ENCODE measurements at places on chromosomes 11 and 22.
A peak's percentile ranks its signal among the peaks of the same experiment; 100 is the strongest.

DNA sequence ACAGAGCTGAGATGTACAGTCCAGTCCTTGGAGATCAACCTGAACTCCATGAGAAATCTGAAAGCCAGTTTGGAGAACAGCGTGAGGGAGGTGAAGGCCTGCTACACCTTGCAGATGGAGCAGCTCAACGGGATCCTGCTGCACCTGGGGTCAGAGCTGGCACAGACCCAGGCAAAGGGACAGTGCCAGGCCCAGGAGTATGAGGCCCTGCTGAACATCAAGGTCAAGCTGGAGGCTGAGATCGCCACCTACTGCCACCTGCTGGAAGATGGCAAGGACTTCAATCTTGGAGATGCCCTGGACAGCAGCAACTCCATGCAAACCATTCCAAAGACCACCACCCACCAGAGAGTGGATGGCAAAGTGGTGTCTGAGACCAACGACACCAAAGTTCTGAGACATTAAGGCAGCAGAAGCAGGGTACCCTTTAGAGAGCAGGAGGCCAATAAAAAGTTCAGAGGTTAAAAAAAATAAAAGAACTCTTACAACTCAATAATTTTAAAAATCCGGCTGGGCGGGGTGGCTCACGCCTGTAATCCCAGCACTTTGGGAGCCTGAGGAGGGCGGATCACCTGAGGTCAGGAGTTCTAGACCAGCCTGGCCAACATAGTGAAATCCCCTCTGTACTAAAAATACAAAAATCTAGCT is 69.9 kb upstream of the RTL6 start:
- peak; percentile 39 for DNase-seq

GRCh38 chr11:11987503-11988022 is 20.9 kb downstream of the DKK3 start:
- DNase-seq, result no peak

- DNase-seq, result no peak
Observed at GRCh38 chr11:131301306-131301705, 69.1 kb upstream of the NTM start.

DNA sequence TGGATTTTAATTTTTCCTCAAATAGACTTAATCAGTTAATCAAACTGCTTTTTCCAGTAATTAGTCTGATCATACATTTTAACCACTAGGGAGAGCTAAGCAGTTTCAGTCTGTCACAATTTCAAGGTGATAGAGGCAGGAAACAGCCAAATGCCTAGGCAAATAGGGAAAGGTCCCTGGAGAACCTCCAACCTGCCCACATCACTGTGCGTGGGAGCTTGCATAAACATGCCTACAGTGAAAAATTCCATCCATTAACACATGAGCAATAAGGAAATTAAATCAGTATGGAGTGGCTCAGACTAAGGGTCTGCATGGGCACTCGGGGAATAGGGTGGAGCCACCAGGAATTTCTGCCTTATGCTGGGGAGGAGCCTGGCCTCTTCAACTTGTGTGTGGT is 74.6 kb downstream of the AASDHPPT start:
- DNase-seq, result no peak

DNA sequence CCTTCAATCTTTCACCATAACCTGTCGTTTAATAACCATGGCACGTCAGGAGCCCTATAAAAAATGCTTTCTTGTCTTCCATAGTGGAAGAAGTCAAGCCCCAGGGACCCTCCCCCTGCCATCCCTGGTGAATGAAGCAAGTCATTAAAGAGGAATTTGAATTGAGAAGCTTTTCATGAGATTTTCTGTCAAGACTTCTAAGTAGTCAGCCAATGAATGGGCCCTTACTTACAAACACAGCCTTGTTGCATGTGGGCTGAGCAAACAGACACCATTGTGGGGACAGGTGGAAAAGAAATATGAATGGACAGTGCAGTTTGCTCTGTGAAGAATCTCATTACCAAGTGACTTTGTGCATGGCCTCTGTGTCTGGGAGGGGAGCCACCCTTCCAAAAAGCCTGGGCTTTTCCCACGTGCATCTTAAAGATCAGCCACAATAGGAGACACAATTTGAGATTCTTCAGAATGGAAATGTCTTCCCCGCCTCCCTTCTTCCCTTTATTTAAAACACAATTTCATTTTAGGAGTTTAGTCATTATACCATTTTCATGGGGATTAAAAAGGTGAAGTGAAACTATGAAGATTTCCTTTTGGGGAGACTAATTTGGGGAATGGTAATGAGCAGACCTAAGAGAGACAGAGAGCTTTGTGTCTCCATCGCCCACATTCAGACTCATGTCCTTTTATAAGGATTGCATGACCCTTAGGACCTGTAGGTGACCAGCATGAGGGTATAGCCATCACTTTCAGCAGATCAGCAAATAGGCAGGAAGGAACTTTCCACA is 152.0 kb downstream of the LRRC4C start:
- DNase-seq, result no peak

DNA sequence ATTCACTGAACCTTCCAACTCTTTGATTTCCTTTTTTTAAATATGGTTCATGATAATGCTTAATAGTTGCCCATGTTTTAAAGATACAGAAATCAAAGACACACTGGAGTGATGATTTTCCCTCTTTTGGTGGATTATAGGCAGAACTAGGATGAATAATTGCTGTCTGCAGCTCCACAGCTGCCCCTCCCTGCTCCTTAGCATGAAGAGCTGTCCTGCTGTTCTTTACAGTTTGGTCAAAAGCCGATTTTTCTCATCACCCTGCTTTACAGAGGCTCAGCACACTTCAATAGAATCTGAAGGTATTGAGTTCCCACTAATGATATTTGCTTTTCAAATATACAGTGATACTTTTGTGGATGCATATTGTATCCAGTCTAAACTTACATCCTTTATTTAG is 202.6 kb downstream of the AASDHPPT start:
- DNase-seq, result no peak

DNA sequence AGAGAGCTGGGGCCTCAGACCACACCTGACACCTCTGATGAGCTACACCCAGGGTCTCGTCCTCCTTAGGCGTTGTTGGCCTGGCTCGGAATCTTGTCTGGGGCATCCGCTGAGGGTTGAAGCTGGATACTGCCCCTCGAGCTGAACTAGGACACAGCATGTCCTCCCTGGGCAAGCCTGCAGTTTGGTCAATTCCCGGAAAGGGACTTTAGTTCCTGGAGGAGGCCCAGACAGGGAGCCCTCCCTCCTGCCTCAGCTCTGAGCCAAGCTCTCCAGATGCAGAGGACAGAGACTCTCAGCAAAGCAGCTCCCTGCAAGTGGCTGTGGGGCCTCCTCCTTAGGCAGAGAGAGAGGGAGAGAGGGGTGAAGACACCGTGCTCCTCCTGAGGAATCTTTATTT is 4.9 kb downstream of the APOL3 start:
- DNase-seq, result no peak

DNA sequence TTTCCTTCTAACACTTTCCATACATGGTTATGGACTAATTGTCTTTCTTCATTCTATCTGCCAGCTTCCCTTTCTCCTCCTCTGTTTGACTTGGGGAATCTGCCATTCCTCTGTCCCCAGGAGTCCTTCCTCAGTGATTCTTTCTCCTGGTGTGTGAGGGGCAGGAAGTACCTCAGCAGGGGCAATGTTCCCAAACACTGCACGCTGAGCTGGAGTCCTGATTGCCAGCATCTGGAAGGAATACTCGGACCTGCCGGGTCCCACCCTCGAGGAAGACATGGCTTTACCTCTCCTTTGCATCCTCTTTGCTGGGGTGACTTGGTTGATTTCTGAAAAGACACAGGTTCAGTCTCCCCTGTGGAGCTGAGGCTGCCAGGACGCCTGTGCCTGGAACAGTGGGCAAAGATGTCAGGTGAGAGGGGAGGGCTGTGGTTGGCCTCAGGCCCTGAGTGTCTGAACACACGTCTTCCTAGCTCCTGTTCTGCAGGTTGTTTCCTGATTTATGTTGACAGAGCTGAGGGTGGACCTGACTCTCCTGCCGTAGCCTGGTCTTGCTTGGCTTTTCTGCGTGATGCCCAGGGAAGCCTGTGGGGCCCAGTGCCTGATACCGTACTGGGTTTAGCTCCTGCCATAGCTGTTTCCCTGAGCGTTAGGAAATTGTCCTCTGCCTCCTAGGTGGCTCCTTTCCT is 4.3 kb downstream of the COX8A start:
- DNase-seq, result no peak

GRCh38 chr11:12266132-12266531 is 111.2 kb upstream of the PARVA start:
- no peak for DNase-seq

GRCh38 chr11:24145411-24145810 is 351.4 kb upstream of the LUZP2 start:
- no peak for DNase-seq

- DNase-seq, result no peak
Observed at GRCh38 chr11:128375961-128376360, 211.4 kb downstream of the ETS1 start.

GRCh38 chr11:11478687-11479086 is 125.6 kb upstream of the CSNK2A3 start:
- DNase-seq, result no peak

DNA sequence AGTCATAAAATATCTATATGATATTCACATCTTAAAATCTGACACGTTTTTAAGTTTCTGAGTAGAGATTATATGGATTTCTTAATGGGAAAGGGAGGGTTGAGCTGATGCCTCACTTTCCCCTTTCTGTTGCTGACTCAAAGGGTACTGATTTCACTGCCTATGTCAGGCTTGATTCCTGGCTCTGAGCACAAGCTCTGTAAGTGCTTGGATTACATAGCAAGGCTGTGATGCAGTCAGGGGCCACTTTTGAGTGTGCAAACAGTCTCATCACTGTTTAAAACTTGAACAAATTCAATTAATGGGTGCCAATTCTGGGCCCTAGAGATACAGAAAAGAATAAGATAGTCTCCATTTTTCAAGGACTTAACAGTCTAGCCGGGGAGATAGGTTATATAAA is 14.4 kb downstream of the ATXN10 start:
- DNase-seq, result no peak

DNA sequence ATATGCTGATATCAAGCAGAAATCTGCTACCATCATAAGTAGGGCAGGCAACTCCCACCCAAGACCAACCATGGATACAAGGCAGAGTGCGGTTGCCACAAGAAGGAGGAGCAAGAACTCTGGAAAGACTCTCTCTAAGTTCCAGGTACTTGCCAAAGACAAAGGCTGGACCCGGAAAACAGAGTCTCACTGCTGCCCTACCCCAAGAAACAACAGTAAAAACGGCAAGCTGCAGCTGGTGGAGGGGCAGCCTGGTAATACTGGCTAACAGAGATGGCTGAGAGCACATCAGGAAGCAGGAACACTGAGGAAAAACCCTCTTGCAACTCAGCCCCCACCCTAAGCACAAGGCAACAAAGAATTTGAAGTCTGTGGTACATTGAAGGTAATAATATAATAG is 27.7 kb upstream of the NXPE2 start:
- no peak for DNase-seq

DNA sequence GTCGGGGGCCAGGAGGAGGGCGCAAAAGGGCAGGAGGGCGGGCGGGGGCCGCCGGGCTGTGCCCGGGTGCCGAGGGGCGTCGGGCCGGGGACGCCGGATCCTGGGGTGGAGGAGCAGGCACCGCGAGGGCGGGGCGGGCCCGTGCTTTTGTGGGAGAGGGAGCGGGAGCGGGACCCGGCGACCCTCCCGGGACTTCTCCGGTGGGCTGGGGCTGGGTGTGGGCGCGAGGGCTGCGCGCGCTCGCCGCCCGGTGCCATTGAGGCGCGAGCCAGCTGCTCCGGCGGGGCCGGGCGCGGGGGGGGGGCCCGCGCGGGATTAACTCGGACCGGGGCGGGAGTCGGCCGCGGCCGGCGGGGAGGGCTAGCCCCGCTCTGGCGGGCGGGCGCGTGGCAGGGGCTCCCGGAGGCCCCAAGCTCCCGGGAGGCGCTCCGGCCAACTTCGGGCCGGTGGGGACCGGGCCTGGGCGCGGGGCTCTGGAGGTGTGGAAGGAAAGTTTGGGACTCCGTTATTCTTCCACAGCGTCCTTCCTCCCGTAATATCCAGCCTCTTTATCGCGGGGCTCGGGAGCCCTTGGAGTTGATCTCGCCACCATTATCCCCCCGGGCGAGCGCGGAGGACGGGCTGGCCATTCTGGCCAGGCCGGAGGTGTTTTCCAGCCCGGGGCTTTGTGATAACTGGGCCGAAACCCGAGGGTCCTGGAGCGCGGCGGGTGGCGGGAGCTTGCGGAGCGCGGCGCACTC is 936 bp downstream of the CECR2 start:
- DNase-seq, result no peak

DNA sequence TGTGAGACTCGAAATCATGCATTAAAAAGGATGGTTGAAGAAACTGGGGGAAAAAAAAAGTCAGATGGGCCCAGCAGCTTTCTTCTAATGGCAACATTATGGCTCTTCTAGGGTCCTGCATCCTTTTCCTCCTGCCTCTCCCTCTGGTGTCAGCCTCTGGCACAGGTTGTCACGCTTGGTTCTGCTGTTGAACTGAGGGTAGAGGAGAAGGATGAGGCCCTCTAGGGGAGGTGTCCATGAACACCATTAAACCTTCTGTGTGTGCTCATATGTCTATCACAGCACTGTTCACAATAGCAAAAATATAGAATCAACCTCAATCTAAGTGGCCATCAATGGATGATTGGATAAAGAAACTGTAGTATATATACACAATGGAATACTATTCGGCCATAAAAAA is 36.0 kb downstream of the BUD13 start:
- no peak for DNase-seq

- peak; percentile 91 for DNase-seq
Observed at GRCh38 chr11:6402561-6402981, 12.3 kb downstream of the SMPD1 start.

DNA sequence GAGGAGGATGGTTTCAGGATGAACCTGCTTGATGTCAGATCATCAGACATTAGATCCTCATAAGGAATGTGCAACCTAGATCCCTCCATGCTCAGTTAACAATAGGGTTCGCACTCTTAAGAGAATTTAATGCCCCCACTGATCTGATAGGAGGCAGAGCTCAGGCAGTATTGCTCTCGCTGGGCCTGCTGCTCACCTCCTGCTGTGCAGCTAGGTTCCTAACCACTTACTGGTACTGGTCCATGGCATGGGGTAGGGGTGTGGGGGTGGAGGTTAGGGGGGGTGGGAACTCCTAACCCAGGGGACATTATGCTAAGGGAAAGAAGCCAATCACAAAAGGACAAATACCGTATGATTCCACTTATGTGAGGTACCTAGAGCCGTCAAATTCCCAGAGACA is 256.5 kb downstream of the TENM4 start:
- DNase-seq, result no peak

GRCh38 chr11:57277845-57278720 is 41.0 kb upstream of the APLNR start:
- no peak for DNase-seq

DNA sequence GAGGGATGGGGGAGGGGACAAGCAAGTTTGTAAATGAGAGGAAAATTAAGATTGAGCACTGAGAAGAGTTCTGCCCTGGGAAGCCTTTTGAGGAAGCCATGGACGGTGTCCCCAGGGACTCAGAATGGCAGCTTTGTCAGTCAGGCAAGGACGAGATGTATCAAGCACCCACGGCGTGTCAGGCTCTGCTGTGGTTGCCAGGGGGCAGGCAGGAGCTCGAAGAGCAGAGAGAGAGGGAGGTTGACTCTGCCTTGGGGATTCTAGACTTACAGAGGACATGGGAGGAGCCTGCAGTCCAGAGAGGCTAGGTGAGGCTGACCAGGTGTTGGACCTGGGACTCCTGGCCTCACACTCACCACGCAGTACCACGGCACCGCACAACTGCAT is 29.1 kb upstream of the SYT7 start:
- no peak for DNase-seq

GRCh38 chr22:40877488-40877887 is 15.6 kb upstream of the DNAJB7 start:
- DNase-seq, result no peak

All from T-helper 1 cell (primary cell).